ENCODE measurements at places on chromosomes 16 and 17. TPM values are rescaled to one million over a fixed set of nuclear protein-coding genes. Genes with fewer than 3 reads are reported as not detected.
A peak's percentile ranks its signal among the peaks of the same experiment; 100 is the strongest.

PDILT gene
- total RNA-seq, result not detected

DNA sequence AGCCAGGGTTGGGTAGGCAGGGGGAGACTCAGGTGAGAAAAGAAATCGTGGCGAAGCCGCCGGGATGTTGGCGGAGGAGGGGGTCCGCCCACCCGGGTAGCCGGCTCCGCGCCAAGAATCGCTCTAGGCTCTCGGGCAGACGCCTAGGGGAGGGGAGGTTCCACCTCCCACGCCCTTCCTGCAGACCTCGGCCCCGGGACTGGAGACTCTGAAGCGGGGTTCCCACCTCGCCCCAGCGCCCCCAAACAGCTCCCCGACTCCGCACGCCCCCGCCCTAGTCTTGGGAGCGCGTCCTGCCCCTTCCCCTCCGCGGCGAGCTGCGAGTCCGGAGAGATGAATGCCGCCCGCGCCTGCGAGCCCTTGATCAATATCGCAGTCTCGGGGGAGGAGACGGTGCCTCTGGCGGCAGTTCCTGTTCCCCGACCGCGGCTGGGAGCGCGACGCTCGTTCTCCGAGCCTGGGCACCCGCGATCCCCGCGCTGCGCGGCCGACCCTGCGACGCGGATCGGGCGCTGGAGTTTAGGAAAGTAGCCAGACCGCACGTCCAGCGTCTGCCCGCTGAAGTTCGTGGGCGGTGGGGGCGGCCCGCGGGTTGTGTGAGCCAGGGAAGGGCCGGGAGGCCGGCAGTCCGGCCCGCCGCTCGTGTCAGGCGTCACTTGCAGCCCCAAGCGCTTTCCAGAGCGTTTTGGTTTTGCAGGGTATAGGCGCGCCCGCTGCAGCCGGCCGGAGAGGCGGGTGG, 790 bp downstream of the CRHR1 start:
- DNase-seq, result peak; percentile 35

GRCh38 chr17:50625032-50625871, 9.4 kb upstream of the ABCC3 start:
- DNase-seq, result no peak

DNA sequence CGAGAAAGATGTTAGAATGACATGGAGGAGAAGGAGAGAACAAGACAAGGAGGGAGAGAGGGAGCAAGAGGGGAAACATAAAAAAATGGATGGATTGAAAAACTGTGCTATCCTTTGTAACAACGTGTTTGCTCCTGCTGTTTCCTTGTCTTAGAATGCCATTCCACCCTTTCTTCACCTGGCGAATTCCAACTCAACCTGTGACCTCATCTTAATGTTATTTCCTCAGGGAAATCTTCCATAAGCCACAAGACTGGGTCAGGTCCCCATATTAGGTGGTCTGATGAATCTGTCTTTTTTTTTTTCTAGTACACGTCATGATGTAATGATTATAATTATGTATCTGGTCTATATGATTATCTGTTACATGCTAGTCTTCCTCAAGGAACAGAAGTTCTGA, 195.0 kb upstream of the MAF start:
- no peak for DNase-seq
